Naive thymus-derived CD4-positive, alpha-beta T cell (primary cell): ENCODE measurements at places on chromosomes 4 and X.

GRCh38 chr4:128840711-128841318 lies 31.3 kb downstream of the JADE1 start:
- no peak for DNase-seq

- DNase-seq: no peak
Observed at GRCh38 chr4:99339172-99339571, 13.4 kb downstream of the ADH1C start.

GRCh38 chr4:5712517-5712916 lies 1.5 kb downstream of the EVC start:
- DNase-seq: no peak

GRCh38 chrX:70168238-70169188 lies 8.8 kb upstream of the DGAT2L6 start:
- DNase-seq: no peak

DNA sequence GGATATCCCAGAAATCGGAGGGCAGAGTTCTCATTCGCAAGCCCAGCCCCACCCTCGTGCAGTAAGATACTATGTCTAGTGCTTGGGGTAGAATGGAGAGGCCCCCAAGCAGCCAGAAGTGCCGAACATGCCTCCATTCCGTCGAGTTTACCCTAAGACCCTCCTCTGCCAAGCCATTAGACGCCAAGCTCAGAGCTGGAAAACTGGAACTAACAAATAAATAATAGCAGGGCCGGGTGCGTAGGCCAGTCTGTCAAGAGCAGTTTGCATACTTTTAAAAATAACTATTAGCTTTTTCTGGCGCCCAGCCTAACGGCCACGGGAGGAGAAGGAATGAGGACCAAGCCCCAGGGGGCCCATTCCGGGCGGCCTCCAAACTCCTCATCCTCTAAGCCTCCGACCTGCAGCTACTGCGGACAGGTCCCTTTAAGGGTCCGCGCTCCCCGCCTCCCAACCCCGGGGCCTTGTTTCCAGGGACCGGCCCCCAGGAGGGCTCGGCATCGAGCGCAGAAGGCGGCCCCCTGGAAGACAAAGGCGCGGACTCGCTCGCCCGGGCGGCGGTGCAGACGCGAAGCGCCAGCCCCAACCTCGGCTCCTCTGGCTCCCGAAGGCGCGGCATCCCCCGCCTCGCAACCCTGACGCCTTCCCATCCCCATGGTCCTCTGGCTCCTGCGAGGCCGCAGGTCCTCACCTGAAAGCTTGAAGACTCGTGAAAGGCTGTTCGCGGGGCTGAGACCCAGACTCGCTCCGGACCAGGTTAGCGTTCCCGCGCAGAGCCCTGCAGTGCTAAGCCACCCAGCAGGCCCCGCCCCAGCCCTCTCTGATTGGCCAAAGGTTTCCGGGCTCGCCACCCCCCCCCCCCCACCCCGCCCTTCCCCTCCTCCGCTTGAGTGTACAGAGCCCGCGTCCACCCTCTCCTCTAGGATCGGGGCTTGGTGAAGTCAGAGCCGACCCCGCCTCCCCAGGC lies at the start of gene TMSB15A:
TSS of gene TMSB15A (minus strand) at position 765 of the 967 bp plus-strand sequence.
- peak; percentile 33 for DNase-seq

DNA sequence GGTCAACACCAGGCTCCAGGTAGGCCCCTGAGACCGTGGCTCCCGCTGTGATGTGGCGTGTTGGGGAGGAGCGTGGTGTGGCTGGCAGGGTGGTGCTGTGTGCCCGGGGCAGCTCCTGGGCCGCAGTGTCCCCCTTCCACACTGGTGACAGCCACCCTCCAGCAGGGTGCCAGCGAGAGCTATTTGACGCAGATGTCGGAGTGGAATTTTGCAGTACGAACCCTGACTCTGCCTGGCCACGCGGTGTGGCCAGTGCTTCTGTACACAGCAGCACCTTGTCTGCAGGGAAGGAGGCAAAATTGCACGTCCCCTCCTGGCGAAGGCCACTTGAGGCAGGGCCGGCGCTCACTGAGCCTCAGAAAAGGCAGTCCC lies 53.2 kb downstream of the CPZ start:
- no peak for DNase-seq
